ENCODE measurements at places on chromosomes 12 and 14.

DNA sequence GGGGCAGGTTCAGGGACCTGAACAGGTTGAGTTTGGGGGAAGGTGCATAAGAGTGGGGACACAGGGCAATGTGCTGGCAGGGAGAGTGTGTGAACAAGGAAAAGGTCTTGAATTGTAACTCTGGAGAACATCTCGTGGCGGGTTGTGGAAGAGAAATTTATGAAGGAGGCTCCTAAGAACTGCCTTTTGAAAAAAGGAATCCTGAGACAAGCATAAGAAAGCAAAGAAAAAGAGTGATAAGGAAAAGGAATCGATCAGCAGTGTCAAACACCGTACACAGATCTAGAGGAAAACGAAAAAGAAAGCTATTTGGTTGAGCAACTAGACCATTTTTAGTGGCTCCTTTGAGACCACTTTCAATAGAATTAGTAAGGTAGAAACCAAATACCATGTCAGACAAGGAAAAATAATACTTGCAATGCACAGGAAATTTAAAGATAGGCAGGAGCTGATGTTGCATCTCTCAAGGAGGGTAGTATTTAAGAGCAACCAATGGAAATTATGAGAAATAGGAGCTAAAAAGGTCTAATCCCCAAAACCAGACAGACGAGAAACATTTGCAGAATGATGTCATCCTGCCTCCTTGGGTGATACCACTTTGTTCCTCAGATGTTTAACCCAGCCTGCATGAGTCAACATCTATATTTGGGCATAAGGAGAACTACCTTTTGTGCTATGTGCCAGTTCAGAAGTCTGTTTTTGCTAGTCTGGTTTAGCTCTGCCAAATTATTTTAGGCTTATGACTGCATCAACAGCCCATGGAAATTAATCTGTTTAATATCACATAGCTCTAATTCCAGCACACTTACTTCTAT is 64.5 kb upstream of the STK38L start:
- DNase-seq: peak; percentile 60

DNA sequence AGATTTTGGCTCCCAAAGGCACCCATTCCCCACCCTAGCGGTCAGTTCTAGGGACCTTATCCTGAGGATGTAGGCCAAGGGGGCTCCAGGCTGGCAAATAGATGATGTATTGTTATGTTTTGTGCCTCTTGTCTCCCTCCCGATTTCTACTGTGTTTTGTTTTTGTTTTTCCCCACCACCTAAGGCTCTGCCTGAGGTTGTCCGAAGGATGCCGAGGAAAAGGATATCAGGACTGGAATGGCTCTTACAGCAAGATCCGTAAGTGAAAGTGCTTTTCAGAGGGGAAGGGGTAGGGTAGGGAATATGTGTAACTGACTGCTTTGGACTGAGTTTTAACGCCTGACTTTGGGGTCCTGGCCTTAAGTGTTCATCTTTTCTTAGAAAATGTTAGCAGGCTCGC is 6.6 kb downstream of the FOXG1 start:
- DNase-seq: no peak

DNA sequence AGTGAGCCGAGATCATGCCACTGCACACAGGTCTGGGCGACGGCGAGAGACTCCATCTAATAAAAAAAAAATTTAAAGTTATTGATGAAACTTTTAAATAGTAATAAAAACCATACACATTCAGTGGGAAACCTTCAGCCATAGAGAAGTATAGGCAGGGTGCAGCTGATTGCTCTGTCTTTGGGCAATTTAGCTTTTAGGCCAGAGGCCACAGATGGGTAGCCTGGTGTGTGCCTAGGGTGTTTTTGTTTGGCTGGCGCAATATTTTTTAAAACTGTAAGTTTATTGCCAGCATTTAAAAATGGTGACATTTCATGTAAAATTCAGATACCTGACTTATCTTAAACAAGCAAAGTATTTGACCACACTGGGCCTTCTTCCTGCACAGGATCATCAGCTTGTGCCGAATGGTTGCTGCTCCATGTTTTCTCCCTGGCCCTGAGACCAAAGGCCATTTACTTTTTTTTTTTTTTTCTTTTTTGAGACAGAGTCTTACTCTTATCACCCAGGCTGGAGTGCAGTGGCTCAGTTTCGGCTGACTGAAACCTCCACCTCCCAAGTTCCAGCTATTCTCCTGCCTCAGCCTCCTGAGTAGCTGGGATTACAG is 16.2 kb downstream of the EXD2 start:
- DNase-seq: no peak

- DNase-seq: no peak
These were observed 3.7 kb downstream of the NOVA1 start for GRCh38 chr14:26594148-26594547.

DNA sequence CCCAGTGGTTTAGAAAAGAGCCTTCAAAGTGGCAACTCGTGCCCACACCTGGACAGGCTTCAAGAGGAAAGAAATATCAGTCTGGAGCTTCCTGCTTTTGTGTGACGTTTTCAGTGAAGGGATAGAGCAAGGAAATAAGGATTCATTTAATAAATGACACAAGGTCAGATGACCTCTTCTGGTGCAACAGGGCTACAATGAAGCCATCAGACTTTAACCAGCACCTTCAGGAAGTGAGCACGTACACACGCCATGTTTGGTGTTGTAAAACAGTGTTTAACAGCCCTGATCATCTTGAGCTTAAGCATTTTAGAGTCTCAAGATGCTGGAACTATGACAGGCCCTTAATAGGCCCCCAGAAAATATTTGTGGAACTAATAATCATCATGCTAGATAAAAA is 59.1 kb downstream of the CCDC60 start:
- no peak for DNase-seq

GRCh38 chr12:108606492-108606891 is 8.6 kb upstream of the TMEM119 start:
- DNase-seq: no peak

DNA sequence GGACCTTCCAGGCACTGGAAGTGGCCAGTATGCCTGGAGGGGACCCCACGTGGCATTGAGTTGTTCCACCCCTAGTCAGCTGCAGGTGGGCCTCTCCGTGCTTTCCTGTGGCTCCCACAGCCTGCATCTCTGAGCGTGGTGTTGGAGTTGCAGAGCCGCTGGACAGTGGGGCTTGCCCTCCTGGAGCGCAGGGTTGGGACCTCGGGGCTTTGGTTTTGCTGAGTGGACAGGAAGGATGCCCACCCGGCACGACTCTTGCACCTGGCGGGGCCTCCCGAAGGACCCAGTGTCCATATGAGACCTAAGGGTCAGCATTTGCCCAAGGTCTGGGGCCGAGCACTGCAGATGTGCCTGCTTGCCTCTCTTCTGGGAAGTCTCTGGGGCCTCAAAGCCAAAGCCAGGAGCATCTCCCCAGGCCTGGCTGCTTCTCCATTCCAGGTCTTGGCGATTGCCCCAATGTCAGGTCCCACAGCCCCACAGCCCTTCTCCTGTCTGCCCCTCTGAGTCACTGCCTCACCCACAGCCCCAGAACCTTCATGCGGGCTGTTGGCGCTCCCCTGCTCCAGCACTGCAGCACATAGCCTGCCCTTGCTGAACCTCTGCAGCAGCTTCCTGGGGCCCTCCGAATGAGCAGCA is 1.5 kb downstream of the PACS2 start:
- DNase-seq: no peak

DNA sequence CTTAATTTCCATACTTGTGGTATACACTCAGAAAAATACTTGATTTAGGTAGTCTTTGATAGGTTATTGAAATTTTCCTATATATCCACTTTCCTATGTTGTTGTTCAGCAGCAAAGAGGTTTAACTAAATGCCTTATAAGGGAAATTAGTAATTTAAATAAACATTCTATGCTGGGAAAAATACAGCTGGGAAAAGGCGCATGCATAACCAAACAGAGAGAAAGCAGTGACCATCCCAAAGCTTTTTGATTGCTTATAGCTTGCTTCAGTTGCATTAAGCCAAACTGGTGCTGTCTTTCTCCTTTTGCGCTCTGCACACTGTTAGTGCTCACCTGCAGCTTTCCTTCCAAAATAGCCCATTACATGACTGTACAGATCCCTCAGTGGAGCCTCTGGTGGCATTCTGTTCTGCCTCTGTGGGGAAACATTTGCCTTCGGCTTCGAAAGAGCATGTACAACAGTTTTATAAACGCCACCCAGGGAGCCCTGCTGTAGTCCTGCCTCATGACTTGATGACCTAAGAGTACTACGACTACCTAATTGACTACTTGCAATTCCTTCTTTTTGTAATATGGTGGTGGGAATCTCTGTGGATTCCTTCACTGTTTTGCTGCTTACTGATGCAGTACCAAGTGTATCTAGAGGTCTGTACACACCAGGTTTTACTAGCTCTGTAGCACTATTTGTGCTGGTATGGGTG is 120.8 kb downstream of the RALGAPA1 start:
- DNase-seq: no peak

GRCh38 chr12:55671746-55672145 is 35.1 kb downstream of the OR10P1 start:
- DNase-seq: no peak

GRCh38 chr14:95056476-95056875 is 100.9 kb downstream of the DICER1 start:
- DNase-seq: no peak

DNA sequence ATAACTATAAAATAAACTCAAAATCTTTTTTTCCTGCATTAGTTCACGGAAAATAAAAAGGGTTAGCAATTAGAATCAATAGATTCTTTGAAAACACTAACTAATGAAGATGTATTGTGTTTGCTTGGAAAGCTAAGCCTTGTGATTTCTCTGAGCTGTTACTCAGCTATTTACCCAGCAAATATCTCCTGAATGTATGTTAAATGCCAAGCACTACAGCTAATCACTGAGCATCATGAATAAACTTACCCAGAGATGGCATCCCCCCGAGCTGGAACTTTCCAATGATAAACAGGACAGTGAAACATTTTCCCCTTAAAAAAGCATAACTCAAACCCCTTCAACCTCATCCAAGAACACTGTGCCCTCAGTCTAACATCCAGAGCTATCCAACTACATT is 71.2 kb downstream of the SLC2A13 start:
- DNase-seq: no peak

- no peak for DNase-seq
These were observed 214.7 kb downstream of the NOVA1 start for GRCh38 chr14:26382901-26383685.

DNA sequence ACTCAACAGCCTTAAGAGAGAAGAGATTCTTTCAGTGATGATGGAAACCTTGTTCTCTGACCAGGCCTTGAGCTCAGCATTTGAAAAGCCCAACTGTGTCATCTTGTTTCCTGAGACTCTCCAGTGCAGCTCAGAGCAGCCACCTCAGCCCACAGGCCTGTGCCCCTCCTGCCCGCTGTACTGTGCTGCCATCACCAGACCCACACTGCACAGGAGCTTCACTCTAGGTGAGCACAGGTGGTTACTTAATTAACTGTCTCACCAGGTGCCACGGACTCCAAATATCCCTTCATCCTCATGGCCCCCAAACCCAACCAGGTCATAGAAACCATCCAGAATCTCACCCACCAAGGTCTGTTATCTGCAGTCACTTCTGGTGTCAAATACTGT is 51.3 kb downstream of the JAG2 start:
- no peak for DNase-seq

- no peak for DNase-seq
These were observed 46.7 kb downstream of the PDE3A start for GRCh38 chr12:20415028-20415427.

DNA sequence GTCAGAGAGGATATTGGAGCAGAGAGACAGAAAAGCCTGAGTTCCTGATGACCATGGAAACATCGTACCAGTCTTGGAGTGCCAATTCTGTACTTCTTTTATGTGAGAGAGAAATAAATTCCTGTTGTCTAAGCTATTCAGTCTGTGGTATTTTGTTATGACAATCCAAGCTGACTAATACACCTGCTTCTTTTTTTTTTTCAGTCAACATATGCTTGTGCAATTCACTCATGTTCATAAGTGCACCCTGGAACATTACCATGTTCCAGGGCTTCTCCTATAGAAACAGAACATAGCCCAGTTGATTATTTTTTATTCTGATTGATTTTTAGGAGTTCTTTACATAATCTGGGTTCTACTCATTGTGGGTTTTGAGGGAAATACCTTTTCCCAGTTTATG is 1.7 kb upstream of the CHPT1 start:
- no peak for DNase-seq

- no peak for DNase-seq
These were observed 50.4 kb downstream of the GXYLT1 start for GRCh38 chr12:42094277-42094676.

DNA sequence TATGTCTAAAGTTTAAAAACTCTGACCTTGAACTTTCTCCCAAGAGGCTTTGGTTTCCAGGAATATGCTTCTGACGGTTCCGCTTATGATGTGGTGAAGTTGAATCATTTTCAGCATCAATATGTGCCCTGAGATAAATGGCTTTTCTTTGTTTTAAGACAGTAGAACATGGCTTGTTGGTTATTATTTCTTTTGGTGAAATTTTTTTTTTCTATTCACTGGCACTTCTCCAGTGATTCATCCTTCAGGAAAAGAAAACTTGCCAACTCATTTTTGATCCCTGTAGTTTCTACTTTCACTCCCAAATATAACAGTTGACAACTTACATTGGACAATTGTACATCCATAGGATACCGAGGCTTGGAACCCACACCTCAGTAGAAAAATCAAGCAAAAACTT is 1301.2 kb upstream of the FLRT2 start:
- DNase-seq: no peak

DNA sequence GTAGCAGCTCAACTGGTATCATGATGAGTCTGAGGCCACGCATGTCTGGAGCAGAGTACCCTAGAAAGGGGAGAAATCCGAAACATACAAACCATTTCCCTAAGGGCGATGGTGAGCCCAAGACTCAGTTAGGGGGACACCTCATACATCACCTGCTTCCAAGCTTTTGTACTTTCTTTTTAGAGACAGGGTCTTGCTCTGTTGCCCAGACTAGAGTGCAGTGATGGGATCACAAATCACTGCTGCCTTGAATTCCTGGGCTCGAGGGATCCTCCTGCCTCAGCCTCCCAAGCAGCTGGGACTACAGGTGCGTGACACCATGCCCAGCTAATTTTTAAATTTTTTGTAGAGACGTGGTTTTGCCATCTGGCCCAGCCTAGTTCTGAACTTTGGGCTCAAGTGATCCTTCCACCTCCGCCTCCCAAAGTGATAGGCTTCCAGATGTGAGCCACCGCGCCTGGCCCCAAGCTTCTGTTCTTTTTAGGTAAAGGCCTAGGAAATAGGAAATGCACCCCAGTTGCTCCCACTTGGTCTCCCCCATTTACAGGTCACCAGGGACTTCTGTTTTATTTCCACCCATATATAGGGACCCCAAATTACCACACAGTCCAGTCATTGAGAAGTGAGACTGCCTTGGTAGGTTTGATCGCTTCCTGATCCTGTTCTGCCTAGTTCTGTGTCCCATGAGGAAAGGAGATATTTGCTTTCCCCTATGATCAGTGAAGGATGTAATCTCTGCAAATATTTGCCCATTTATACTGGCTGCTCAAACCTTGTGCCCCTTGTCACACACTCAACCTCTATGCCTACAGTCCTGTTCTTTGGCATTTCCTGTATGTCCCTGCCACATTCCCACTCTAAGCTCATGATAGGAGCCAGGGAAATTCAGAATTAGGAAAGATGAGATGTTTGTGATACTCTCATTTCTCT is at the start of gene APOF:
TSS of gene APOF (minus strand) at position 728 of the 930 bp plus-strand sequence. CDS start at position 616, 112 bp downstream.
- no peak for DNase-seq

DNA sequence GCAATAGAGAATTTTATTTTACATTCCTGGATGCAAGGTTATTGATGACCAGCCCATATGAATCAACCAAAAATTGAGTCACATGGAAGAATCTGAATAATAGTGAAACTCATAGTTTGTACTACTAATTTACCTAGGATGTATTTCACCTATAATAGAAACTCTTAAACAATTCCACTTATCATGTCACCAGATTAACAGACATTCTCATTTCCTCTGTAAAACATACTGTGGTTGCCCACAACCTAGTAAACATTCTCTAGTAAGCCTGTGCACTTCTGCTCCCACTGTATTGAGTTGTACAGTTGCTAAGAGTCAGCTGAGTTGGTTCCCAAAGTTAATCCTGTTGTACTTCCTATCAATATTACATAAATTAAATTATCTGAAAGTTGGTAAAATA is 196.6 kb upstream of the TMTC1 start:
- DNase-seq: no peak

Data from GM13977 (cell line).